NCI-H510A treated with DMSO at 0.1 percent for 48 hours (cell line): ENCODE measurements at places on chromosomes 5 and 9.
A peak's percentile ranks its signal among the peaks of the same experiment; 100 is the strongest.

DNA sequence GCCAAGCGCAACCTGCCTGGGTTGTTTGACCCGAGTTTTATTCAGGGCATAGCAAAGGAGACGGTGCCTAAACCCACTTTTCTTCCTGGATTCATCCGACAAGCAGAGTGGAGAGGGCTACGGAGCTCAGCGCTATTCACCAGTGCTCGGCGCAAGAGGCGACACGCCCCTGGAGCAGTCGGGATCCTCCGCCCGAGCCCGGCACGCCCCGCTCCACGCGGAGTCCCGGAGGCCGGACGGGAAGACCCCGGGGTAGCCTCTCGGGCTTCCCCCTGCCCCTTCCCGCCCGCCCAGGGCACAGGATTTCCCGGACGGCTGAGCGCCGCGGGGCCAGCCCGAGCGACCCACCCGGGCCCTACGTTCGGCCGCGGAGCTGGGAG lies 427 bp downstream of the SERINC5 start:
- no peak for DNase-seq

DNA sequence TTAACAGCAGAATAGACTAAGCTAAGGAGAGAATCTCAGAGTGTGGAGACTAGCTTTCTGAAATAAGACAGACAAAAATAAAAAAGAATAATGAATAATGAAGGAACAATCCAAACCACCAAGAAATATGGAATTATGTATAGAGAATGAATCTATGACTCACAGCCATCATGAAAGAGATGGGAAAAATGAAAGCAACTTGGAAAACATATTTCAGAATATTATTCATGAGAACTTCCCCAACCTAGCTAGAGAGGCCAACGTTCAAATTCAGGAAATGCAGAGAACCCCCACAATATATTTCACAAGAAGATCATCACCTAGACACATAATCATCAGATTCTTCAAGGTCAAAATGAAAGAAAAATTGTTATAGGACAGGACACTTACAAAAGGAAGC lies 349.0 kb upstream of the MPDZ start:
- DNase-seq: no peak

- DNase-seq: no peak
Measured at GRCh38 chr5:2149195-2149539, 266.4 kb upstream of the IRX4 start.

GRCh38 chr5:16953729-16954128 lies 17.6 kb upstream of the MYO10 start:
- DNase-seq: no peak

DNA sequence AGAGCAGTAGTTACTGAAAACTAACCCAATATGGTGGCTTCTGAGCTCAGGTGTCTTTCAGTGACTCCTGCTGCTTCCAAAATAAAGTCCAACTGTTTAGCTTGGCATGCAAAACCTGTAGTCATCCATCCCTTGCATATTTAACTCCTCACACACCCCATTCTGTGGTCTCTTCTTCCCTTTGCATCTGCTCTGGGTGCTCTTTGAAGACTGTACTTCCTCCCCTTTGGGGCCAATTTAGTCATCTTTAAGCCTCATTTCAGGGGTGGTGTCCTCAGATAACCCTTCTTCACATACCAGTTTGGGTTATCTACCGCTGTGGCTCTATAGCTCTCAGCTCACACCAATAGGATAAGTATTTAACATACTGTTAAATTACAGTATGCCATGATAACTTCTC lies 209.9 kb upstream of the DMRT1 start:
- no peak for DNase-seq

GRCh38 chr9:6268826-6269397 lies 53.3 kb downstream of the IL33 start:
- no peak for DNase-seq

DNA sequence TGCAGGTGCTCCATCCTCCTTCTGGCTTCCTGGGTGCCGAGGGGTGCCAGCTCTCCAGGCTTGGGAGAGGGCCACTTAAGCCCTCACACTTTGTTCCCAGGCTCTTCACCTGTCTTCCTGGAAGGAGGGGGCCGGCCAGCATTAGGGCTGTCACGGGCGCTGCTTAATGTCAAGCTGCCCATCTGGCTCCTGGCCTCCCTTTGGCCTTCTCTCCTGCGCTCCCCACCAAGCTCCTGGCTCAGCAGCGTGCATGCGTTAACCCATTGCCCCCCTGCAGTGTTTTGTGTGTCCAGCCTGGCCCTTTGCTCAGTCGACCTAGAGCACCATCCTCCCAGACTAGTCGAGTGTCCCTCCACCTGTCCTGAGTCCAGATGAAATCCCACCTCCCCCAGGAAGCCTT lies 21.3 kb downstream of the NTNG2 start:
- peak; percentile 57 for DNase-seq

GRCh38 chr5:109690975-109691574 lies 1.3 kb downstream of the MAN2A1 start:
- DNase-seq: peak; percentile 37

DNA sequence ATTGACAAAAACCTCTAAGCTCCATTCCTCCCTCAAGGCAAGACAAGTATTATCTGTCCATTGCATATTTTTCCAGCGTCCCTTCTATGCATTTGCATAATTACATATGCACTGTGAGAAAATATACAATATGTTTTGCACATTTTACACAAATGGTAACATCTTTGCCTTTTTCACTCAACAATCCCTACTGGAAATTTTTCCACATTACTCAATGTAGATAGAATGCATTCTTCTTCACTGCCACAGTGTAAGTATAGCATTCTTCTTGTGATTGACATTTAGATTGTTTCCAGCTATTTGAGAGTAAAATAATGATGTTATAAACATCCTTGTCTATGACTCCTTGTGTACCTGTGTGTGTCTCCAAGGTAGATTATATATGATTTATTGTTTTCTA lies 205.0 kb downstream of the SLIT3 start:
- DNase-seq: no peak

DNA sequence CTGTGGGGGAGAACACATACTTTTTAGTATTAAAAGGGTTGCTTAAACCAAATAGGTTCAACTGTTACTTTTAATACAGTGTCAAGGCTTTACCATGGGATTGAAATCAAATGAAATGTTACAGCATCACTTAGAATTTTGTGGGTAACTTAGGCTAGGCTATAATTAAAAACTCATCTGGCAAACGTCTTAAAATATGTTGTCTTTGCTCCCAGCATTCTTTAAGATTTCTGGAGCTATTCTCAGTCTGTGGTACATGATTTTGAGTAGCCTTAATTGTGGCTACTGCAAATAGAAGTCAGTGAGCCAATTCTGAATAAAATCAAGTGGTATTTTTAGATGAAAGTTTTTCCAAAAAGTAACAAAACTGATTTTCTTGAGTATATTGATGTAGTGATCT lies 30.7 kb downstream of the UHRF2 start:
- DNase-seq: no peak

- DNase-seq: peak; percentile 7
Measured at GRCh38 chr9:35903049-35903448, 3.0 kb upstream of the HRCT1 start.

DNA sequence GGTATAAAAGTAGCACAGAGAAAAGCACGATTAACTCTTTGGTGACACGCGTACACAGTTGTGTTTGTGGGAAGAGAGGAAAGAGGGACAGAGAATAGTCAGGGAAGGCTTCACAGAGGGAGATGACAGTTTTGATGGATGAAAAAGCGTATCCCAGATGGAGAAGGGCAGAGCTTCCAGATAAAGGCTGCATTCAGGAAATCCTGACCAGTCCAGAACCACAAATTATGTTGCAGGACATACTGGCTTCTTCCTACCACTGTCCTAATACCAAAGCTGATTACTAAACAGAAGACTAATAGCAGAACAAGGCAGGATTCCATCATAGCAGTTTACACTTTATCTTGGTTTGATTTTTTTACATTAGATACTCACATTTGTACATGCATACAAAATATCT lies 34.5 kb downstream of the SLC31A2 start:
- DNase-seq: no peak

DNA sequence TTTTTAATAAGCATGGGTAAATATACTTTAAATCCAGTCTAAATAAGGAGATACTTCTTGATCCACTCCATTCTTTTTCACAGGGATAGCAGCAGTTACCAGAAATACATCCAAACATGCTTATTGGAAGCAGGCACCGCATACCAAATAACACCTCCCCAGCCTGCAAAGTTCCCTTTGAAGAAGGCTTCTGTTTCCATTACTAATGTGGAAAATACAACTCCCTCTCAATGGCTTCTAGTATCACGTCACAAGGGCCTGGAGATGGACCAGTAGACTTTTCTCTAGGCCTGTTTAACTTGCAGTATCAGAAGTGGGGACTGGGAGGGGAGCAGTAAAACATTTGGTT lies 20.8 kb downstream of the TMEM245 start:
- peak; percentile 77 for DNase-seq

GRCh38 chr5:107937651-107938355 lies 267.1 kb upstream of the EFNA5 start:
- DNase-seq: no peak

DNA sequence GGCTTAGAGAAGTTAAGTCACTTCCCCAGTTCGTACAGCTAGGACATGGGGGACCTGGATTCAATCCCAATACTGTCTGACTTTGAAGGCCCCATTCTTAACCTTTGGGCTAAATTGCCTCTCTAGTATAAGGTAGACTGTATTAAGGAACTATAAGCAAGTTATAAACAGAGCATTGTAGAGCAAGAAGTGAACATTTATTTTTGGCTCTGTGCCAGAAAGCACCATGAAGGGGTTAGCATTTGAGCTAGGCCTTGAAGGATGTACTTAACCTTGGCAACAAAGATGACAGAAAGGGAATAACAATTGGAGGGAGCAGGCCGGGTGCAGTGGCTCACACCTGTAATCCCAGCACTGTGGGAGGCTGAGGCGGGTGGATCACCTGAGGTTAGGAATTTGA lies 32.8 kb downstream of the GALNT10 start:
- no peak for DNase-seq

DNA sequence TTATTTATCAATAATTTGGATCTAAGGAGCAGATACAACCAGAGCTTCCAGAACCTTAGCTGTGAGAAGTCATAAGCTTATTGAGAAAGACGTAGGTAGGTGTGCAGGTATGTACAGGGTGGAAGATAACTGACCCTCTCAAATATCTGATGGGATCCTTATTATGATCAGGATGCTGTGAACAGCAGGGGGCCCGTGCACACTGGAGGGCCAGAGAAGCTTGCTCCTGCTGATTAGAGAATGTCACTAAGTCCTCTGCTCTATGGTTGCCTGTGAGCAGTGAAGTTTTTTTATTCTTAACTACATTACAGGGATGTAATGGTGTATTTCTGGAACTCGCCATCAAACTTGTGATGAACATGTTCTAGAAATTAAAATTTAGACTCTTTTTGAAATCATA lies 108.9 kb upstream of the POU5F2 start:
- no peak for DNase-seq

GRCh38 chr9:113525831-113526230 lies 62.3 kb downstream of the RGS3 start:
- no peak for DNase-seq

GRCh38 chr5:180127682-180128670 lies 56.4 kb upstream of the RNF130 start:
- DNase-seq: no peak

GRCh38 chr5:147303976-147304375 lies 69.2 kb downstream of the STK32A start:
- DNase-seq: no peak

GRCh38 chr9:127049044-127049443 lies 73.4 kb downstream of the ANGPTL2 start:
- DNase-seq: no peak

DNA sequence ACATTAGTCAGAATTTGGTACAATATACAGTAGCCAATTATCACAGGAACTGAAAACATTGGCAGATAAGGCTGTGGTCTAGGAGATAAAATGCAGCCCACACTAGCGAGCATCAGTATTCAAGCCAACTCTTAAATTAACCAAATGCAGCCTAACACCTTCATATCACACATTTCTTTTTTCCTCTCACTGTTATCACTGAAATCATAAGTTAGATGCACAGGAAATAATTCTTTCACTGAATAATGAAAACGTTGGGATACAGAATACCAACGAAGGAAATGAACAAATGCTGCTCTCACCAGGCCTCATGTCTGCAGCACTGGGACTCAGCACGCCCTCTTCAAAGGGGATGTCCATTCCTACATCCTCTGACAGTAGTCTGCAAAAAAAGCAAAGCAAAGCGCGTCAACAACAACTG lies 109.1 kb upstream of the PCA3 start:
- no peak for DNase-seq

DNA sequence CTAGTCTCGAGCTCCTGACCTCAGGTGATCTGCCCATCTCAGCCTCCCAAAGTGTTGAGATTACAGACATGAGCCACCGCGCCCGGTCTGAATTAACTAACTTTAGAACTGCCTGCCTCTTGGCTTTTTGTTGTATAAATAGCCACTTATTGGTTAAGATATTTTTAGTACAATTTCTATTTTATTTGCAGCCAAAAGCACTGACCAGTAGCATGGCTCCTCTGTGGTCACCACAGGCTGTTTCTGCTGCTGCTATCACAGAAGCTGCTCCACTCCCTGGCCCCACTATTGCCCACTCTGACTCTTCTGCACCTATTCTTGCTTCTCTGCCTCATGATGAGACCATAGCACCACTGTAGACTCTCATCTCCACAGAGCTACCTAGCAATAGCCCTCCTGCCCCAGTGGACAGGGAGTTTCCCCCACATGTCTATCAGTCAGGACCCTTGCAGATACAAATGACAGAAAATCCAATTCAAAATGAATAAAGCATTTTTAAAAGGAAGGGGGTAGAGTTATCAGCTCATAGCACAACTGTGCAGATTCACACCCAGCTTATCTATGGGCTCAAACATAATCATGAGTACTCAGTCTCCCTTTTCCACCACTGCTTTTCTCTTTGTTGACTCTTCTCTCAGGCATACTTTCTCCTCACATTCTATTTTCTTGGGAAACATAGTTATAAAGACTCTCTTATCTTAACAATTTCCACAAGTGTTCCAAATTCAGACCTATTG lies 151.8 kb upstream of the EPB41L4A start:
- no peak for DNase-seq

DNA sequence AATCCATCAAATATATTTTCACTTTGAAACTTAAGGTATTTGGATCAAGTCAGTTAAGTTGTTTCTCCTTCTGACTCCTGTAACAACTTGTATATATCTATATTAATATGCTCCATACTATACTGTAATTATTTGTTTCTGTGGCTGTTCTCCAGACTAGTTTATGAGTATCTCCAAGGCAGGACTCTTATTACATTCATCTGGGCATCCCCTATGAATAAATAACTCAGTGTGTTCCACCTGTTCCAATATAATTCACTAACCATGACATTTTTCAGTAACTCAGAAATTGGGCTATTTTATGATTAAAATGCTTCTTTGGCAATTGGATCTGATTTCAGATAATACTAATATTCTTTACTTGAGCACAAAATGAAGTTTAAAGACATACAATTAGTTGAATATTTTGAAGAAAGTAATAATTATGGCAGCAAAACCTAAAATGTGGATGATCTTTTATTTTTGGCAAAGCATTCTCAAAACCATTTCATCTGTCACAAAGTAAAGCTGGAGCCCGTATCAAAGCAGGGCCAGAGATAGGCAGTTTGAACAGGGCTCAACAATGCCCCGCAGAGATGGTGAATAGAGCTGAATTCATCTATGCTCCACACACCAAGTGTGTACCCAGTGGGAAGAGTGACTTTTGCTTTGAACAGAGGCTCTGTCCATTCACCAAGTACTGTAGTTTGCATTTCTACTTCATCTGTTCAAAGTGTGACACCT lies 314.3 kb downstream of the PDE4D start:
- DNase-seq: no peak
